ENCODE measurements at places on chromosomes 16 and 17. TPM values are rescaled to one million over a fixed set of nuclear protein-coding genes. Genes with fewer than 3 reads are reported as not detected.

Gene C16orf54
- total RNA-seq, result 0.32 TPM

Gene SLC6A2
- total RNA-seq, result not detected

Gene PRR29
- 0.29 TPM for total RNA-seq

Gene KIFC3
- not detected for total RNA-seq

Data from OCI-LY7 (cell line).